ENCODE measurements at places on chromosomes 3 and 15.
A peak's percentile ranks its signal among the peaks of the same experiment; 100 is the strongest.

DNA sequence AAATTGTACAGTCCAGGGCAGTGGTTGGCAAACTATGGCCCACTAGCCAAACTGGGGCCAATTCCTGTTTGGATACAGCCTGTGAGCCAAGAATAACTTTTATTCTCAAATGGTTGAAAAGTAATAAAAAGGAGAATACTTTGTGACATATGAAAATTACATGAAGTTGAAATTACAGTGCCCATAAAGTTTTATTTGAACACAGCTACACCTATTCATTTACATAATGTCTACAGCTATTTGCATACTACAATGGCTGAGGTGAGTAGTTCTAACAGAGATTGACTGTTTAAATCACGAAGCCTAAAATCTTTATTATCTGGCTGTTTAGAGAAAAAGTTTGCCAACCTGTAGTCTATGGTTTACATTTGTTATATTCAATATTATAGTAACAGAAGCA lies 600.1 kb downstream of the MAGI1 start:
- no peak for DNase-seq

- no peak for DNase-seq
Observed at GRCh38 chr3:24100696-24101402, 155.8 kb downstream of the NR1D2 start.

GRCh38 chr3:13483988-13484695 lies 4.0 kb downstream of the HDAC11 start:
- no peak for DNase-seq

DNA sequence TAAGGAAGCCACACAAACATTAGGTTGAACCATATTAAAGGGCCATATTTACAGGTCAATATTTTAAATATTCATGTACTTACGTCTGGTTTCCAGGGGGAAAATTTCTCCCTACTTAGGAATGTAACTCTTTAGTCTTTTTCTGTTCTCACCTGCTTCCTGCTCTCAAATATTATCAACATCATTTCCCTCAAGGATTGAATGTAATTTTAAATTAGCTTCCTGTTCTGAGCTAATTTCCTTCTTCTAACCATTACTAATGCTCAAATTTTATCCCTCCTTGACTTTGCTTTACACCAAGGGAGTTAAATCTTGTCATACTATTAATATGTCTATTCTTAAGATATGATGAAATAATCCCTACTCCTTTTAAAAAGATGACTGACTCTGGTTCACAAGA lies 103.4 kb upstream of the UBP1 start:
- no peak for DNase-seq

GRCh38 chr3:172261054-172261453 lies 187.2 kb downstream of the GHSR start:
- DNase-seq, result no peak

DNA sequence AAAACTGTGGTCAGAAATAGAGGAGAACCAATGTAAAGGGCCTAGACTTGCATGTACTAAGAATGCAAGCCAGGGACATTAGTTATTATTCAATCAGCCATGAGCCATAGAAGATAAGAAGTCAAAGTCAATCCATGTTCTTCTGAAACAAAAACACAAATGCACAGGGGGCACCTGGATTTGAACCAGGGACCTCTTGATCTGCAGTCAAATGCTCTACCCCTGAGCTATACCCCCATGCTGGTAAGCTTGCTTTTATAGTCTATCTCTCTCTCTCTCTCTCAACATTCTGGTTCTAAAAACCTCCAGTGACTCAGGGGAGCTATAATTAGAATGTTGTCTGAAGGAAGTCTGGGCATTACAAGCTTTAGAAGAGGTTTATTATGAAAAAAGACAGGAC lies 85.6 kb upstream of the ACP3 start:
- no peak for DNase-seq

- DNase-seq, result no peak
Observed at GRCh38 chr3:58612830-58613229, 35.6 kb upstream of the FAM107A start.

GRCh38 chr3:34782871-34783270 lies 856.5 kb upstream of the ARPP21 start:
- no peak for DNase-seq

DNA sequence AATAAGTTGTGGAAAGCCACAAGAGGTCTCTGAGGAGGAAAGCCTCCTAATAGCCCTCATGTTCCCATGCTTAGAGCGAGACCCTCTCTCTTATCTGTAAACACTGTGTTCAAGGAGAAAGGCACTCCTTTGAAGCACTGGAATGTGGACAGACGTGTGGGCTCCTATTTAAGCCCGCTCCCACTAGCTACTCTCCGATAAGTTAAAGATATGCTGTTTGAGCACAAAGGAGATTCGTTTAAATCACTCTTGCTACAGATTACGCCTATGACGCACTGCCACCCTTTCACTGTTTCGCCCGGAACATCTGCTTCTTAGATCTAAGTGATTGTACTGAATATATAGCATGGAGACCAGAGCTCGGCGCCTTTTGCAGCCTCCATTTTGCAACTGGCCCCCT lies 57.8 kb upstream of the FAM3D start:
- DNase-seq, result no peak

GRCh38 chr3:22007368-22007767 lies 256.4 kb upstream of the ZNF385D start:
- DNase-seq, result no peak

DNA sequence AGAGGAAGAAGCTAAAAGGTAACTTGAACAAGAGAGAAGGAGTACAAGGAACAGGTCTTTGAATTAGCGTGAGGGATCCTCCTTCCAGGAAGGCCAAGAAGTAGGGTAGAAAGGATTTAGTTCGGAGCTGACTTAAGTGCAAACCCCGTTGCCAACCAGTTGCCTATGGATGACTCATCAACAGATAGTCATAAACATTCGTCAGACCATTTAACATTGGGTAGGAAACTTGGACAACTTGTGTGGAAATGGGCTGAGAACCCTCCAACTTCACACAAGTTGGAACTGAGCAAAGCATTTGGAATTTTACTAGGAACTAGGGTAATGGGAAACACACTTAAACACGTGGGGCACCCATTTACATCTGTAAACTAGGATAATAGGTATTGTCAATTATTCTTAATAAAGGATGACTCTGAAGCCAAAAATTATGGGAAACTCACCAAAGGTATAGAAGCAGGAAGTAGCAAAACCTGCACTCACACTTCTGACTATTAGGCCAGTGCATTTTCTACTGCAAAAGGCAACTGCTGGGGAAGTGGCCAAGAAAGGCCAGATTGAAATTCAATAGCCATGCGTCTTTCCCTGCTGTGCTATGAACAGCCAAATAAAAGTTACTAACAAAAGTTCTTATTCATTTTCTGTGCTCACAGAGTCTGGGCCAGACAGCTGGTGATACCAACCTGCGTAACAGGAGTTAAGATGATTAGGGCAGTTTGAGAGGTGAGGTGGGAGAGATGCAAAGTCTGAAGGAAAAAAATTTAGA lies 174.5 kb upstream of the TMC3 start:
- DNase-seq, result no peak

GRCh38 chr3:67386451-67386850 lies 268.0 kb downstream of the SUCLG2 start:
- no peak for DNase-seq

DNA sequence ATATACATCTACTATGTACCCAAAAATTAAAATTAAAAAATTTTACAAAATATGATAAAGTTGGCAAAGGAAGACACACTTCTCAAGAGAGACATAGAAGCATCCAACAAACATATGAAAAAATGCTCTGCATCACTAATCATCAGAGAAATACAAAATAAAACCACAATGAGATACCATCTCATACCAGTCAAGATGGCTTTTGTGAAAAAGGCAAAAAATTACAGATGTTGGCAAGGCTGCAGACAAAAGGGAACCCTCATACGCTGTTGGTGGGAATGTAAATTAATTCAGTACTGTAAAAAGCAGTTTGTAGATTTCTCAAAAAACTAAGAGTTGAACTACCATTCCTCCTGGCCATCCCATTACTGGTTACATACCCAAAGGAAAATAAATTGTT lies 581.7 kb upstream of the CCDC54 start:
- DNase-seq, result no peak

GRCh38 chr3:194766845-194767244 lies 81.2 kb downstream of the FAM43A start:
- DNase-seq, result no peak

DNA sequence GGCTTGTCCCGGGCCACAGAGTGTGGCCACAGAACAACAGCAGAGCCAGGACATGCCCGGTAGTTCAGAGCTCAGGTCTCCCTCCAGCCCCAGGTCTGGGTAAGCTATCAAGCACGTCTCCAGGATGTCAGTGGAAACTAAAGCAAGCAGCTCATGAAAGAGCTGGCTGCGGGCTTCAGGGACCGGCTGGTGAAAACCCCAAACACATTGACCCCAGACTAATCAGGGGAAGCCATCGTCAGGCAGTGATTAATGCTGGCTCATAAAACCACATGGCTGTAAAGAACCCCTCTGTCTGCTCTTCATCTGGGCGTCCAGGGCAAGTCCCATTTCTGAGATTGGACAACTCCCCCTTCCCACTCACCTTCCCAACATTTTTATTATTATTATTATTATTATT lies 37.8 kb downstream of the LMCD1 start:
- DNase-seq, result no peak

DNA sequence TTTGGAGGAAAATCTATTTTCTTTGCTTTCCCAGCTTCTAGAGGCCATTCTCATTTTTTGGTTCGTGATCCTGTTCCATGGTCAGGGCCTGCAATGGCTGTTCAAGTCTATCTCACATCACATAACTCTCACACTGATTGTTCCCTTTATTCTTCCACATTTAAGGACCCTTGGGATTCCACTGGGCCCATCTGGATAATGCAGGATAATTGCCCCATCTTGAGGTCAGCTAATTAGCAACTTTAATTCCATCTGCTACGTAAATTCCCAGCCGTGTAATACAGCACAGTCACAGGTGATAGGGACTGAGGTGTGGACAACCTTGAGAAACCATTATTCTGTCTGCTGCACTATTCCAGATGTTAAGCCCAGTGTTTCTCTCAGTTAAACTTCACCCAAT lies 311.6 kb upstream of the CNTN4 start:
- DNase-seq, result peak; percentile 42

DNA sequence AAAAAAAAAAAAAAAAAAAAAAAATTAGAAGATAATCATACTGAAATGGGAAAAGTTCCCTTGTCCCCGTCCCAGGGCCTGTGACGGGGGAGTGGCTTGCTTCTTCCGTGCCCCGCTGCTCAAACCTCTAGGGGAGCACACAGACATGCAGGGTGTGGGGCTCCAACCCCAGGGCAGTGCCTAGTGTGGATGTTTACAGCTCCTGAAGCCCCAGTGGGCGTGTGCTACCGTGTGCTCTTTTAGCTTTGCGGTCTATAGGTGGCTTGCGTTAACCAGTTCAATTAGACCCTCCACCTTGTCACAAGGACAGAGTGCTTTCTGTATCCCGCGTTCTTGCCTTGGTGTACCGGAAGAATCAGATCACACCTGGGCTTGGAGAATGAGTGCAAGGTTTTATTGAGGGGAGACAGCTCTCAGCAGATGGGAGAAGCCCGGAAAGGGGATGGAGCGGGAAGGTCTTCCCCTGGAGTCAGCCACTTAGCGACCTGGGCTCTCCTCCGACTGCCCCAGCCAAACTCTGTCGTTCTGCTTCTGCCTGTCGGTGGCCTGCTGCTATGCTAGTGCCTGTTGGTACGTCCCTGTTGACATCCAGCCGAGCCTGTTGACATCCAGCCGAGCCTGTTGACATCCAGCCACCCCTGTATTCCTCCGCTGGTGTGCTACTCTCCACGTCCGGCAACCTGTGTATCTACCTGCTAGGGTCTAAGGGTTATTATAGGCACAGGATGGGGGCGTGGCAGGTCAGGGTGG lies 569.8 kb downstream of the VGLL3 start:
- no peak for DNase-seq

DNA sequence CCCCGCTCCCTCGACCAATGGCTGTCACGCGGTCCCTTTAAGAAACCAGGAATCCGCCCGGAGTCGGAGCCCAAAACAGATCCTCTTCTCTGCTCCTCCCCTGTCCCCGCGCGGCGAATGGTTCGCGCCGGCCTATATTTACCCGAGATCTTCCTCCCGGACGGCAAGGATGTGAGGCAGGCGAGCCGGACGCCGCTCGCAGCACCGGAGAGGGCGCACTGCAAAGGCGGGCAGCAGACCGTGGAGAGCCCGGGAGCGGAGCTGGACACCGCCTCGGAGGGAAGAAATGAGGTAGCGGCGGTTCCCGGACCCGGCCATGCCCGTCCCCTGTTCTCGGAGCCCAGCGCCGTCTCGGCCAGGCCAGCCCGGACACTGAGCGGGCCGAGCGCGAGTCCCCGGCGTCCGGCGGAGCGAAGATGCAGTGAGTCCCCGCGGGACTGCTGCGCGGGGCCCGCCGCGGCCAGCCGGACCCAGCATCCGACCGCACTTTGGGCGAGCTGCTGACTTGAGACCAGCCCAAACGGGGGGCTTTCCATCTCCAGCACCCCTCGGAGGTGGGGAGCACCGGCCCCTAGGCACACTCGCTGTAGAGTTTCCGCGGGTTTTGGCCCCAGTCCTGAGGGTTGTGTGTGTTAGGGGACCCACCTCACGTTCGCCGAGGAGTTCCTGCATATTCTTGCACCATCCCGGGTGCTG lies at the start of gene FAM43A:
Gene FAM43A (plus strand): TSS at position 166 of the 696 bp plus-strand sequence. CDS start 944 bp downstream, outside the sequence.
- DNase-seq, result peak; percentile 94

GRCh38 chr3:129567939-129568338 lies 25.0 kb downstream of the H1-8 start:
- no peak for DNase-seq

All from NCI-H1105 treated with DMSO at 0.1 percent for 48 hours (cell line).